ENCODE measurements at places on chromosomes 3 and 15.

- no peak for DNase-seq
Measured at GRCh38 chr15:58077427-58077826, 11.9 kb upstream of the ALDH1A2 start.

DNA sequence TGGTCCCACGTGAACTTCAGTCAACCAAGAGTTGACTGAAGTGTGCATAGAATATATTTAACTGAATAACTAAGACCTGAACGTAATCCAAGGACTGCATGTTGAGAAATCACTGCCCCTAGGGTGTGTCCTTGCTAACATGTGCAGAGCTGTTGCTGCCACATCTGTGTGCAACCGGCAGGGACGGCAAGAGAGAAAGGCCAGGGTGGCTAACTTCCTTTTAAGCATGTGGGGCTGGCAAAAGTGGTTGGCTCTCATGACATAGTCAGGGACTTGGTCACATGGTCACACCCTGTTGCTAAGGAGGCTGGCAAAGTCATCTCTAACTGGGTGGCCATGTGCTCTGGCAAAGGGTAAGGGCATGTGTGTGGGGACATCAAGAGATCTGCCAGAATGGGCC is 52.4 kb downstream of the GASK1A start:
- no peak for DNase-seq

- DNase-seq = no peak
Measured at GRCh38 chr3:158012901-158013300, 93.3 kb downstream of the SHOX2 start.

DNA sequence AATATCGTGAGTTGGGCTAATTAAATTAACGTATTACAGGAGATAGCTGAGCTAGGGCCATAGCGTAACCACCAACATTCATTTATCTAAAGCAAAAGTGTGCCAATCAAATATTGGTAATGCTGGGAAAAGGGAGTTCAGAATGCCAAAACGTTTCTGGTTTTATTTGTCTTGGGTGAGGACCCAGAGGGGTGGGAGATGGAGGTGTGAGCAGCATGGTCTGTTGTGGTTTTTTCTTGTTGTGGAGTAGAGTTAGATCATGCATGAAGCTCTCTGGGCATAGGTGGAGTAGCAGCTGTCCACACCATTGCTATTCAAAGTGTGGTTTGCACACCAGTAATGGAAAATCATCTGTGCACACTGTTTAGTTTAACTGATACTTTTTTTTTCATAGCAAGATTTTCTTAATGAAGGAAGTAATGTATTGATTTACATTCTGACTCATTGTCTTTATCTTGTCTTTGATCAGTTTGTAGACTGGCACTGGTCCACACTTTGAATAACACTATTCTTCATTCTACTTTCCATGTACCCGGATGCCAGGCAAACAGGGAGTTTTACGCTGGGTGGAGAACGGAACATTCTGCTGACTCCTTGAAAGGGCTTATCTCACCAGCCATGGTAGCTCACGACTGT is 50.8 kb upstream of the CRTC3 start:
- peak; percentile 8 for DNase-seq

- no peak for DNase-seq
Measured at GRCh38 chr15:63803106-63803886, 30.5 kb downstream of the HERC1 start.

DNA sequence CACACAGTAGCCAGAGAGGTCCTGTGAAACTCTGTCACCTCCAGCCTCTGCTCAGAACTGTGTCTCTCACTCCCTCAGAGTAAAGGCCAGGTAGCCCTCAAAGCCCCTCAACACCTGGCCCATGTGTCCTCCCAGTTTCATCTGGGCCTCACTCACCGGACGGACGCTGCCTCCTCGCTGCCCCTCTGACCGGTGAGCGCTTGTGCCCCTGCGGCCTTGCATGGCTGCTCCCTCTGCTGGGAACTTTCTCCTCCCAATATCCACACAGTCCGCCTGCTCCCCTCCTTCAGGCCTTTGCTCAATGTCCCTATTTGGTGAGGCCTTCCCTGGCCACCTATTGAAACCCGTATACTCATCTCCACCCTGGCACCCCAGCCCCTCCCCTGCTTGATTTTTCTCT is 36.8 kb upstream of the TRH start:
- DNase-seq = no peak

GRCh38 chr15:38705436-38706219 is 141.0 kb upstream of the RASGRP1 start:
- DNase-seq = no peak

DNA sequence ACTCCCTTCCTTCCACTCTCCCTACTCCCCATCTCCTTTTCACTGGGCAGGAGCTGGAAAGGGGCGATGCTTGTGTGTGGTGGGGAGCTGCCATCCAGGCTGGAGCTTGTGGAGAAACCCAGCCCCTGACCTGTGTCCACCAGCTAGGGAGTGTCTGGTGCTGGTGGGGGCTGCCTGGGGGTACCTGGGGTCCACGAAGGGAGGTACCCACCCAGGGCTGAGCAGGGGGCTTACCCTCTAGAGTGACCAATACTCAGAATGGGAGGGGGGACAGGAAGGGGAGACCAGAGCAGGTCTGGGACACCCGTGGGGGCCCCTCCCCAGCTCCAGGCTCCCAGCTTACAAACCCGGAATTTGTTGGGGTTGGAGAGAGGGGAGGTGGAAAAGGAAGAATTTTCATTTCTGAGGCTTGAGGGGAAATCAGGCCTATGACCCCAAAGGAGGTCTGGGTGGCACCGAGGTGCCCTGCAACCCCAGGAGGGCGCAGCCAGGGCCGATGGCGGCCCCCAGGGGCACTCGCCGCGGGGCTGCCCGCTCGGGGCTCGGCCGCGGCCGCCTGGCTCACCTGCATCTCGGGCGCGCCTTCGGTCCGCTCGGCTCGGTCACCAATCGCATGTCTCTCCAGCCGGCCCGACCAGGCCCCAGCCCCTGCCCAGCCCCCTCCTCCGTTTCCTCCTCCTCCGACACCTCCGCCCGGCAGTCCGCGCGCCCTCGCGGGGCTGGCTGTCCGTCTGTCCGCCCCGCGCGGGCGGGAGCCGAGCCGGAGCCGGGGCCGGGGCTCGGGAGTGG is 773 bp downstream of the LINGO1 start:
- DNase-seq = no peak

DNA sequence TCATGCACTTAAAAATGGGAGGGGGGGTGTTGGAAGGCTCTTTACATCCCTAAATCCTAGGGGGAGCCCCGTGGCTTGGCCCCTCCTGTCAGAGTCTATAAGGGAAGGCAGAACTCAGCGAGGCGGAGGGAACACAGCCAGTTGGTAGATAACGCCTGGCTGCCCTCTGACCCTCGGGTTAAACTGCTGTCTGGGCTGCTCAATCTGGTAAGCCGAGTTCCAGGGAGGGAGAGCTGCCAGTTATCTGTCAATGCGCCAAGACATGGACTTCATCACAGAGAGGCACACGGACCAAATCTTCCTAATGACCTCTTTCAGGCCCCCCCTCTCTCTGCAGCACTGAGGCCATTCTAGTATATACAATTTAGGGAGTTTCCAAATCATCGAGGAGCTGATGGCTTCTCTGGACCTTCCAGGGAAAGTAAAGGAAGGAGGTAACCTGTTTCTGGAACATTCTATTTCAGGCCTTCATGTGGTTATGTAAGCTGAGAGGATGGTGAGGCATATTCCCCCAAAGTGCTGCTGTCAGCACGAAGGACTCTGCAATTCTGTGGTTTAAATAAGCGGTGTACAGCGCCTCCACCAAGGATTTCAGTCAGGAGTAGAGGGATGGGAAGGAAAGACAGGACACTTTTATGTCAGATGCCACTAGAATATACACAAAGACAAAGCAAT is 349.0 kb downstream of the MCTP2 start:
- no peak for DNase-seq

GRCh38 chr3:43765521-43765971 is 74.8 kb downstream of the ABHD5 start:
- no peak for DNase-seq

DNA sequence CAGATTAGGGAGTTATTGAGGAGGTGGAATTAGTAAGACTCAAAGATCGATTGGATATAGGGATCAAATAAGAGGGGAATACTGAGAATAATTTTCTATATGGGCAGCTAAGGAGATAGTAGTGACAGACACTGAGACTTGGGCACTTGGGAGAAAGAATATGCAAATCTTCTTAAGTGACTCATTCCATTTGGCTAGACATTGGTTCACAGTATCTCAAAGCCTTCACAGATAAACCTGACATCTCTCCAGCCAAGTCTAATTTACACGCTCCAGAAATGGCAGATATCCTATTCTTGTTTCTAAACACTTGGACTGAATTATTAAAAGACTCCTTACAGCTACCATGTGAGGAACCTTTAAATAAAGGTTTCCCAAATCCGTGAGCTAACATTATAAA is 104.6 kb upstream of the ADAMTS9 start:
- no peak for DNase-seq

DNA sequence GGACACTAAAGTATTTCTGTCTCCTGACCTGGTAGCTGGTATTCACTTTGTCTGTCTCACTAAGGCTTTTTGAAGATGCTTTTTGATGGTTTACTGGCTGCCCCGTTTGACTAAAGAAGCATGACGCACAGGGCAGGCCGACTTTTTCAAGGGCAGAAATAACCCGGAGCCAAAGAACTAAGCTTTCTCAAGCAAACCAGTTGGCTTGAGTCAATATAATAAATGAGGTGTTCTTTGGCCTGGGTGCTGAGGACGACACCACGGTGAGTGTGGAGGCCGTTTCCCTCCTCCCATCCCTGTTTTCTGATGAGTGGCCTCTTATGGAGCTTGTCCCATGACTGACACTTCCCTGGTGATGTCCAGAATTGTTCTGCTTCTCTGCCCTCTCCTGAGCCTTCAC is 220.9 kb downstream of the ITPR1 start:
- DNase-seq = no peak

GRCh38 chr15:74400313-74400860 is 32.9 kb upstream of the CYP11A1 start:
- peak; percentile 44 for DNase-seq

- DNase-seq = no peak
Measured at GRCh38 chr3:183816681-183817510, 8.5 kb downstream of the MAP6D1 start.

GRCh38 chr15:90681480-90681879 is 35.7 kb upstream of the BLM start:
- no peak for DNase-seq

- peak; percentile 46 for DNase-seq
Measured at GRCh38 chr3:67384760-67385397, 269.5 kb downstream of the SUCLG2 start.

DNA sequence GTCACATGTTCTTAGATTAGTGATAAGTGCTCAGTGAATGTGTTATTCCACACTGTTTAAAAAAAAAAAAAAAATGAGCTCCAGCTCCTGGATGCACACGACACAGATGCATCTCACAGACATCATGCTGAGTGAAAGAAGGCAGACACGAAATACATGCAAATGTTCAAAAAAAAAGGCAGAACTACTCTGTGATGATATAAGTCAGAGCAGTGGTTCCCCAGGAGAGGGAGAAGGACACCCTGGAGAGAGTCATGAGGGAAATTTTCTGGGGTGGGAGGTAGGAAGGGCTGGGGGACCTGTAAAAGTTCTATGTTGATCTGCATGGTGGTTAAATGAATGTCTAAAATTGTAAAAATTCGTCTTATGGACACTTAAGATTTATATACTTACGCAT is 4.3 kb downstream of the CSRNP1 start:
- no peak for DNase-seq

DNA sequence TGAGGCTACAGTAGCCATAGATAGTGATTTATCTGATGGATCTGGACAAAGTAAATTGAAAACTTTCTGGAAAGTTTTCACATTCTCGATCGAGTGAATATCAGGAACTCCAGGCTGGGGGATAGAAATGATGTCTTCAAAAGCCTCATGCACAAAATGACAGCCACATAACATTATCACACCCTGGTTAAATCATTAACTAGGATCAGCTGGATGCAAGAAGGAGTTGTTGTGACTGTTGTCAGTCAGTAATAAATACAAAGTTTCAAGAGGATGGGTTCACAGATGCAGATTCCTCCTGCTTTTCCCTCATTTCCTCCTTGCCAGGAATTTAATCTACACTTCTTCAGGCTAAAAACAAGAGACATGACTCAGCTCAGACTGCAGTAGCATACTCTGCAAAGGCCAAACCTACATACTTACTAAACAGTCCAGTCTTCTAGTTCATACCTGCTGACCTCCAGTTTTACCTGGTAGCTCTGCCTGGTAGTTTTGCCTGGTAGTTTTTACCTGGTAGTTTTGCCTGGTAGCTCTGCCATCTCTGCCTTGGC is 40.9 kb downstream of the C2CD4A start:
- DNase-seq = no peak

- DNase-seq = no peak
Measured at GRCh38 chr15:66849746-66850077, 147.7 kb downstream of the SMAD6 start.

DNA sequence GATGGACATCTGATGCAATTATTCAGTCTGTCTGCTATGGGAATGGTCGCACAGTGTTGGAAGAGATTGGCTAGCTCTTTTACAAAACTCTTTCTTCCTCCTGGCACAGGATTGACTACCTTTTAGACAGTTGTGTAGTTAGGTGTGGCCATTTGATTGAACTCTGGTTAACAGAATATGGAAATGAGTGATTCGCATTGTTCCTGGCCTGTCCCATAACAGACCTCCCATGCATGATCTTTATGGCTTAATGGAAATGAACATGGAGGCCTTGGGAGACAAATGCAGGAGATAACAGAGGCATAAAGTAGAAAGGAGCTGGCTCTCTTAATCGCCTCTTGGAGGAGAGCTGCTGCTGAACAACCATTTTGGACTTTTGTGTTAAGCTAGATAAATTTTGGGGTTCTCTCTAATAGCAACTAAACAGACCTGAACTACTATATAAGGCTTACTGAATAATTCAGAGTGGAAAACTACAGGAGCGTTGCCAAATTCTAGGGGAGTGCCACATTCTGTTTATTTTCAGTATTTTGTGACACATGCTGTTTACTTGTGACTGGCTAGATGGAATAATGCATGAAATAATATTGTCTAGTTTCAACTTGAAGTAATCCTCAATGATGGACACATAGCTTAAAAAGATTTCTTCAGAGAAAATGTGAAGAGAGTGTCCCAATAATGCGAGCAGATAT is 357.7 kb upstream of the SGO1 start:
- DNase-seq = no peak

GRCh38 chr3:24828011-24828410 is 333.4 kb upstream of the THRB start:
- no peak for DNase-seq

- no peak for DNase-seq
Measured at GRCh38 chr3:176208915-176209314, 988.4 kb downstream of the TBL1XR1 start.

DNA sequence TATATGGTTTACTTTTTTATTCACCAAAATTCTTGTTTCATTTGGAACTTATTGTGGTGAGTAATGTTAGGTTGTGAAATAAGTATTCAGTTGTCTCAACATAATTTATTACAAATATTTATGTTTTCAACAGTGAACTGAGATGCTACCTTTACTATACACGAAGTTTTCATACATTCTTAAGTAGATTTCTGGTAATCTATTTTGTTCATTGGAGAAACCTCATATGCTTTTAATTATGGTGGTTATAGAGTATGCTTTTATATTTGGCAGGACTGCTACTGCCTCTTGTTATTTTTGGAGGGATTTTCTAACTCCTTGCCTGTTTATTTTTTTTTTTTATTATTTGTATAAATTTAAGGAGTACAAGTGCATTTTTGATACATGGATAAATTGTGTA is 253.1 kb downstream of the NLGN1 start:
- no peak for DNase-seq

All from CD4-positive, alpha-beta T cell treated with Interleukin-6 for 4 hours (primary cell).